ENCODE measurements at places on chromosomes 7 and 10.

- DNase-seq, result peak; percentile 66
These were observed 17.5 kb downstream of the ACTA2 start for GRCh38 chr10:88934900-88935672.

- no peak for DNase-seq
These were observed 203.7 kb upstream of the TCF7L2 start for GRCh38 chr10:112746329-112746728.

- no peak for DNase-seq
These were observed 107.5 kb downstream of the ITGB8 start for GRCh38 chr7:20438248-20438647.

- DNase-seq, result no peak
These were observed 129.2 kb downstream of the GRK5 start for GRCh38 chr10:119336599-119336998.

- DNase-seq, result no peak
These were observed 1.5 kb downstream of the GNB2 start for GRCh38 chr7:100675105-100675451.

- no peak for DNase-seq
These were observed 219.4 kb downstream of the ANK3 start for GRCh38 chr10:60170250-60170649.

DNA sequence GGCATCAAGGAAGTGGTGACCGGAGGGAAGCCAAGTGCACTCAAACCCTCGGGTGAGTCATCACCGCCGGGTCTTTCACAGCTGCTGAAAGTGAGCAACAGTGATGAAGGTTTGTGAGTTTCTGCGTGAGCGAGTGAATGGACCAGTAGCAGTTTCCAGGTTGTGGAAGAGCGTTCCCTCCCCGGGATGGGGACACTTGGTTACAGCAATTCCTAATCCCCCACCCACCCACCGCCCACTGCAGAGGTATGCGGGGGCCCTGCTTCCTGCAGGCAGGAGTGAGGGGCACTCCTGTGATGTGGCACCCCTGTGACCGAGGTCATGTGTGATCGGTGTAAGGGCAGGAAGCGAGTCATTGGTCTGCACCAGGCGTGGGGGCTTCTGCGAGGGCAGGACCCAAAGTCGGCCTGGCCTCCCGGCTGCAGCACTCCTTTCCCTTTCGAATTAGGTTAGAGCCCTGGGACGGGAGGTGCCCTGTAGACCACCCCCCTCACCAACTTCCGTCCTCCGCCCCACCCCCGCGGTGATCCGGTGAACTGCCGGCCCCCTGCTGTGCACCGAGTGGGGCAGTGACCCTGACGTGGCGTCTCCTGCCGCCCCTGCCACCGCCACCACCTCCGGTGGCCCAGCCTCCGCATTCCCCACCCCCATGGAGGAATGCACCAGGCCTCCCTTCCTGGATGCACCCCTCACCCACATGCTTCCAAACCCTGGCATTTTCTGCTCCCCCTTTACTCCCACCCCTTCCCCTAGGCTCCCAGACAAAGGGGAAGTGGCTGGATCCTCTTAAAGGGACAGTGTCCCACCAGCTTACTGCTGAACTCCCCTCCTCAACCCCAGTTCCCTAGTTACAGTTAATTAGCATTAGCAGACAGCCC is 10.9 kb downstream of the LIMK1 start:
- DNase-seq, result peak; percentile 13

DNA sequence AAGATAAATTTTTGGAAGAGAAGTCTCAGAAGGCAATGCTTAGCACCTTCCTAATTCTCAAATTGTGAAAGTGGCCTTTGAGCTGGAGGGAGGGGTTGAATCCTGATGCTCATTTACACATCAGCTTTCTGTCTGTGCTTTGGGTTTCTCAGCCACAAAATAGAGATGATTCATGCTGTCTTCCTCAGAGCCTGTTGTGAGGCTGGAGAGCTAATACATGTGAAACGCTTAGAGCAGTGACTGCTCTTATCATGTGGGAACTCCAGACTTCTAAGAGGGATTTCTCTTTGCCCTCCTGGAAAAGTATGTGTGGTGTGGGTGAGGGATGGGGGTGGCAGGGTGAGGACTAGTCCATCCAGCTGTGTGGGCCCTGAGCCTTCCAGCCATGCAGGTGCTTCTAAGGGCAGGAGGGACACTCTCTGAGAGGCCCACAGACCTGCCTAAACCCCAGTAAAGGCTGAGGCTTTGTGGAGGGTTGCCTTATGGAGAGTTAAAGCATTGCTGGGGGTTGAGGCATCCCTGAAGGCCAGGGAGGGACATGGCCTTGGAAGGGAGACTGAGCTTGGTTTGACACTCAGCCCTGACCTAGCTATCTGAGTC is 4.8 kb upstream of the EVX1 start:
- no peak for DNase-seq

- no peak for DNase-seq
These were observed 84.0 kb downstream of the SORBS1 start for GRCh38 chr10:95477175-95477520.

- no peak for DNase-seq
These were observed 71.6 kb upstream of the BAIAP2L1 start for GRCh38 chr7:98472521-98472954.

- no peak for DNase-seq
These were observed 19.3 kb downstream of the PPP2R2D start for GRCh38 chr10:131920151-131920550.

- DNase-seq, result no peak
These were observed 19.8 kb upstream of the ATE1 start for GRCh38 chr10:121947343-121948330.

DNA sequence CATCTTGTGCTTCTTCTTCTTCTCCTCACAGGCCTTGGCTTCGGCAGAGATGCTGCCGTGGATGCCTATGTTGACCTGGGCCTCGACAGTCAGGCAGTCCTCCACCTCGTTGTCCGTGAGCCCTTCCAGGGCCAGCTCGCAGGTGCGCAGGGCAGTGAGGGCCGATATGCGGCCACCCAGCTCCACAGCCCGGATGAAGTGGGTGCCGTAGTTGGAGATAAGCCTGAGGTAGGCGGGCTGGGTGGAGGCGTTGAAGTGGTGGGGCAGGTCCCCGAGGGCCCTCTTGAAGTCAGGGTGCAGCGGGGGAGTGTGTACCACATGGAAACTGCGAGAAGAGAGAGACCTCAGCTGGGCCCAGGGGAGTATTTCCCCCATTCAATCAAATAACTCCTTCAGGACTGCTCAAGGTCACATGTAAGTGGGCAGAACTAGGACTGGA is 3.7 kb downstream of the PRF1 start:
- DNase-seq, result no peak

GRCh38 chr7:139673230-139673629 is 104.6 kb downstream of the HIPK2 start:
- DNase-seq, result no peak

DNA sequence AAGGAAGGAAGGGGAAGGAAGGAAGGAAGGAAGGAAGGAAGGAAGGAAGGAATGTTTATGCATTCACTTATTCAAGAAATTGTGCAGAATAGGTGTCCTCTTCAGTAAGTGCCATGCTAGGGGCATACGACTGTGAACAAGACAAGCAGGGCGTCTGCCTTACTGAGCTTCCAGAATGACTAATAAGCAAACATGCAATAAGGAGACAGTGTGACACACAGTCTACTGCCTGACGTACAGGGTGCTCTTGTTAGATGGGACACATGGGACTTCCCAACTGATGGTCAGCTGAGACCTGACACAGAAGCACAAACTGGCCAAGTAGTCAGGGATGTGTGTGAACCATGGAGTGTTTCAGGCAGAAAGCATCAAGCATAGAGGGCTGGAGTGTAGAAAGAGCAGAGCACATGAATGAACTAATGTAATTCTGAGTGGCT is 18.2 kb downstream of the DNAJC12 start:
- DNase-seq, result no peak

GRCh38 chr10:62734781-62735463 is 69.6 kb upstream of the ADO start:
- DNase-seq, result no peak

- no peak for DNase-seq
These were observed 74.3 kb downstream of the GFRA1 start for GRCh38 chr10:116198676-116199035.

DNA sequence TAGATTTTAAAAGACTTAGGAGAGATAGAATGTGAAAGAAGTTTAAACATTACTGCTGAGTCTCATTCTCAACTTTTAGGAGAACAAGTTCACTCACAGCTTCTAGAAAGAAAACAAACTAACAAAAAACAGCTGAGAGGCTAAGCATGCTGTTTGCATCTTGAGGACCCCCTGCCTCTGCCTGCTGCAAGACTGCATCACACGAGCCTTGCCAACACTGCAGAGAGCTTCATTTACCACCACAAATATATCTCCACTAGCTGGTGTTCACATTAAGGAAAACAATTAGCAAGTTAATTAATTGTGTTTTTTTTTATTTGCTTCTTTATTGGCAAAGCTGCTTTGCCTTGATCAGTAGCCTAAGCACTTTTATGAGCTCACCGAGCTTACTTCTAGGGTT is 336.6 kb upstream of the KIAA1217 start:
- DNase-seq, result no peak

DNA sequence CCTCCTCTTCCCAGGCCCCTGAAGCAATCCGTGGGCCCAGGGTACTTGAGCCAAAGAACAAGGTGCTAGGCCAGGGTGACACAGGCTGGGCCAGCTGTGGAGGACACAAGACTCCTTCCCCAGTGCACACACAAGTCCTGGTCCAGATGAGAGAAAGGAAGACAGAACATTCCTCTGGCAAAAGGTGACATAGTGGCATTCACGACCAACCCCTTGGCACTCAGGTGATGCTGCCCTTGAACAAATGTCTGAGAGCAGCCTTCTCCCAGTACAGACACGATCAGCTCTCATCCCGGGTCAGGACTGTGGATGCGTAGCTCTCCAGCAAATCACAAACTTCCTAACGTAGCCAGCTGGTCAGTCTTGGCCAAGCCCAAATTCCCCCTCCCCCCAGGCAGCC is 118.5 kb downstream of the OAT start:
- no peak for DNase-seq

All from thymus (tissue), 14 donors.